ENCODE measurements at places on chromosomes 1 and 21.

DNA sequence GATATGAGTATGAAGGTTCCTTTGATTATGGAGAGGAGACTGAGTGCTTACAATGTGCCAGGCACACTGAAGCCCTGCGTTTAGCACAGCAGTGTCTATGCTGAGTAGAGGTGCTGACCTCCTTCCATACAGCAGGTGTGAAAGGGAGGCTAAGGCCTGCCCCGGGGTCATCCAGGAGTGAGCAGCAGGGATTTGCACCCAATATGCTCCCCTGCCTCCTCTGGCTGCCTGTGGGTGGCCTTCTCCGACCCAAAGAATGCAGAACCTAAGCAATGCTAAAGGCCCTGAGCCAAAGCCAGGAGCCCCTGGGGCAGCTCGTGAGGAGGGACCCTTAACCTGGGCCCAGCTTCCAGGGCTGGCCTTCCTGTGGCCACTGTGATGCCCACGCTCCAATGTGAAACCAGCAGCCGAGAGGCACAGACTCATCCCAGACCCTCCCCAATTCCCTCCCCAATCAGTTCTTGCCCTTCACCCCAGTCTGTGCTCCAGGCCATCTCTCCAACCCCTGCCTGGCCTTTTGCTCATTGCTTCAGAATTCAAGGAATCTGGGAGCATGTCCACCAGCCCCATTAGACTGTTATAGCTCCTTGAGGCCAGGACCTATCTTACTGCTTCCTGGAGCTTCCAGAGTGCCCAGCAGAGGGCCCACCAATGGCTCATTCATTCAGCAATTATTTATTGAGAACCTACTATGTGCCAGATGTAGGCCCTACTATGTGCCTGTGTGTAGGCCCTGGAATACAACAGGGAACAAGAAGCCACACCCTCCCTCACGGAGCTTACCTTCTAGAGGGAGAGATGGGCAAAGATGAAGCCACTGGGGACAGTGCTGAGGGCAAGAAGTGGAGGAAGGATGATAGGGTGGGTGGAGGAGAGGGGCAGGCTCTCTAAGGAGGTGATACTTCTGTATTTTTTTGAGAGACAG, 53.3 kb downstream of the TAS1R2 start:
- no peak for DNase-seq

- DNase-seq = peak; percentile 6
These were observed 623 bp downstream of the GNG4 start for GRCh38 chr1:235648954-235649367.

DNA sequence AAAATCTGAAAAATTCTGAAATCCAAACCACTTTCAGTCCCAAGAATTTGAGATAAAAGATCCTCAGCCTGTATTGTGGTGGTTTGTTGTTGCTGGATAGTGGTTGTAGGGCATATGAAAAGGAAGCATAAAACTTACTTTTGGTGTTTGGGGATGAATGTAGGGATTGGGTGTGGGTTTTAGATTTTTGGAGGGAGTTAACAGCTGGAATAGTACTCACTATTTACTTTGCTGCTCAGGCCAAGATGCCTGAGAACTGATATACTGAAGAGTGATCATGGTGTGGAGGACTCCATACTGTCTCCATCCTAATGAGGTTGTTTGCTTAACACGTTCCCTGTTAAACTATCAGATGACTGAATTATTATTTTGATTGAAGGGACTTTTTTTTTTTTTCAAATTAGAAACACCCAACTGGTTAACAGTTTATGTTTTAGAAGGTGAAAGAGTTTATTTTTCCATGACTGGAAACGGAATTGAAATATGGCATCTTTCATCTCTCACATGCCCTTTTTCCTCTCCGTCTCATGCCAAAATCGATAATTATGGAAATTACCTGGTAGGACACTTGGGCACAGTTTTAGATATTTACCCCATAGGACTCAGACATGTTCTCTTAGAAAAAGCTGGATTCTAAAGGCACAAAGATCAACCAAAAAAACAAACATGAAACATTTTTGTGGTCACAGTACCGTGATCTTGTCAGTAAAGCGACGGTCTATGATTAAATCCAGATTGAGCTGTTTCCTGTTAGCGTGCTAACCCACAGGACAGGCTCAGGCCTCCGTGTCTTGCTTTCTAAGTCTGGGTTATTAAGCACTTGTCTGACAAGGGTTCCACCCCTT, 37.3 kb downstream of the RGL1 start:
- no peak for DNase-seq

GRCh38 chr1:172609528-172609927, 49.4 kb upstream of the FASLG start:
- no peak for DNase-seq

- no peak for DNase-seq
These were observed 3.9 kb upstream of the HAO2 start for GRCh38 chr1:119364640-119365039.

DNA sequence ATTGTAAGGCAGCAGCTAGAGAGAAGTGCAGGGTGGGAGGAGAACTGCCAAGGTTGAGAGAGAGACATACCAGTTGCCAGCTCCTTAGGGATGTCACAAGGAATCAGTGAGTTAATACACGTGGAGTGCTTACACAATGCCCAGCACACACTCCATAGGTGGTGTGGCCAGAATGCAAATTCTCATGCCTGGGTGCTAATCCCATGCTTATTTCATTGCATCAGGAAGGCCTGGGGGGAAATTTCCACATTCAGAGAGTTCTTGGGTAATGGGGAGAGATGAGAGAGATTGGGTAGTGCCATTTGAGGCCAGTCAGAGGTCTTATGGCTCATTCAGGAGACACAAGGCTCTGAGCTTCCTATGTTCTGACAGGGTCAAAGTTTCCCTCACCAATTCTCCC, 38.7 kb downstream of the GJA5 start:
- DNase-seq = no peak

DNA sequence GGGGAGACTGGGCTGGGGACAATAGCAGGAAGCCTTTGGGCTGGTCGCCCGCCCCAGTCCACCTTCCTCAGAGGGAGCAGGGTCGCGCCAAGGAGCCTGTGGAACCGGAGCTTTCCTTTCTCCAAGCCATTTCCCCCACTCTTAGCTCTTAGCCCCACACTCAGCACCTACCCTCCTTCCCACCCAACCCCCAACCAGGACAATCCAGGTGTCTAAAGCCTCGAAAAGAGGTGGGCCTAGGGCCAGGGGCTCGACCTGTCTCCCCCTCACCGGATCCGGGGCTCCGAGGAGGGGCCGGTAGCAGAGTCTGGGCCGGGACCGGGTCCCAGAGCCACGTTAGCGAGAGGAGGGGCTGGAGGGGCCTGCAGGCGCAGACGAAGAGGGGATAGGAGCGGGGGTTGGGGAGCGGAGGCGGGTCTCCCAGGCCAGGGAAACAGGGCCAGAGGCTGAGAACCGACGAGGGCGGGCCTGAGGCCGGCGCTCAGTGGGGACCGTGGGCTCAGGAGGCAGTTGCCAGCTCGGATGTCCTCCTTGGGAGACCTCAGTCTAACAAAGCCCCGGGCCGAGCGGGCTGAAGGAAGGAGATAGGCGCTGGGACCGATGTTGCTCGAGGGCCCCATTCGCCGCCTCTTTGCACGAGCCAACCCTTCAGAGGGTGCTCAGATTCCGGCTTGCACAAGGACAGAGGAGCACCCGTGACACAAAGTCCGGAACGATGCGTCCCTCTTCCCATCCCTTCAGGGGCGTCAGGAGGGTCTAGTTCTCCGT, 943 bp downstream of the SEMA6C start:
- no peak for DNase-seq

DNA sequence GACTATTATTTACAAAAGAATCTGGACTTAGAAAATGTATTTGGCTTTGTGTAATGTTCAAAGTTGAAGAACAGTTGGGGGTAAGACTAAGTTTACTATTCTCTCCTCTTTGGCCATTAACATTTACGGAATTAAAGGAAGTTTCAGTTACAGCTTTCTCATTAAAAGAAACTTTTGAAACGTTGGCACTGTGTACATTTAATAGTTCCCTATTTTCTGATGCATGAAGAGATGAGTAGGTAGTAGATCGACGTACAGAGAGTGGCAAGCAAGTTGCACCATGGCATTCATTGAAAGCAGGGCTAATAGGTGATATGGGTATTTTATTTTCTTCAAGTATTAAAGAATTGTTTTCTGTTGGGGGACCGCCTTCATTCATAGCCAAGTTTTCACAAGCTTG, 3.2 kb downstream of the ASPM start:
- DNase-seq = no peak

DNA sequence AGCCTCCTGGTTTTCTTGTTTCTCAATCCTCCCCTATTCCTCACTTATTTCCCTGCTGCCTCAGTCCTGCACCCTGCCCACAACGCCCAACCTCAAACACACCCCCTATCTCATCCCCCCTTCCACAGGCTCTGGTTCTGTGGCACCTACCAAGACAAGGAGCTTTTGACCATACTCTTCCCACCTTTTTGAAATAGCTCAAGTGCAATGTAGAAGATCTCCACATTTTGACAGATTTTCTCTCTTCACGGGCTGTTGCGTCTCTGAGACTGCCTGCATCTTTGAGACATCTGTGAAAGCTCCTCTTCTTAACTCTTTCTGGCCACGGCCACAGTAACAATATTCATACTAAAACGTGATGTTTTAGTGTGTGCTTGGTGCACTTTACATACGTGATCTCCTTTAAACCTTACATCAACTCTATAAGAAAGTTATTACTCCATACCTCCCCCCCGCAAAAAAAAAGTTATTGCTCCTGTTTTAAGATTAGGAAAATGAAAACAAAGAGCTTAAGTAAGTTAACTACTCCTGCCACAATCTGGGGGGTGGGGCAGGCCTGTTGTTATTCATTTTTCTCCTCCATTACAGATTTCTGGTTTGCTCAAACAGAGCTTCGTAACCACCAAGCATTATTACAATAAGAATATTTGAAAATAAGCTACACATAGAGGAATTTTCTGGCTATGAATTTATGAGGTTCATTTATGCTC, 1.8 kb upstream of the SERBP1 start:
- peak; percentile 18 for DNase-seq

- DNase-seq = no peak
These were observed 657.1 kb upstream of the BRINP3 start for GRCh38 chr1:191134796-191135195.

- no peak for DNase-seq
These were observed 54.4 kb downstream of the COL18A1 start for GRCh38 chr21:45459171-45460010.

DNA sequence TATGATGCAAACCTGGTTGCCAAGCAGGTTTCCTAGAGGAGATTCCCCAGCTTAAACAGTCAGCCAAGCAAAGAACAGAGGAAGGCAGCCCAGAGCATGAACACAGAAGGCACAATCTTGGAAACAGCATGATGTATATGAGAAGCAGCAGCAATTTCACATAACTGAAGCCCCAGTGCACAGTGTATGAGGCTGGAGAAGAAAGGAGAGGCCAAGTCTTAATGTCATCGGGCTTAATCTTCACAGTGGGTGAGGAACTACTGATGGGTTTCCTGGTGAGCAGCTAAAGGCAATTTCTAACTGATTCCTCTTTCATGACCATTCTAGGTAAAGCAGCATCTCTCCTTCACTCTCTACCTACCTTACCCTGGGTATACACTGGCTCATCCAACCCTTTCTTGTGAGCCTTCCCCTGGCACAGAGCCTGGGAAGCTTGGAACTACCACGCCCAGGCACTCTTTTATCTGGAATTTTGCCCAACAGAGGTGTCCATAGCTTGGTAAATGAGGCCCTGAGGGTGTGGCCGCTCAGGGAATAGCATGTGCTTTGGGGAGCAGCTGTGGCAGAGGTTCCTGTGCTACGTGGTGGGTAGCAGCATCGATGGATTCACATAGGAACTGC, 22.0 kb downstream of the FYB2 start:
- no peak for DNase-seq

GRCh38 chr1:154501423-154502065, 475 bp upstream of the TDRD10 start:
- DNase-seq = no peak

DNA sequence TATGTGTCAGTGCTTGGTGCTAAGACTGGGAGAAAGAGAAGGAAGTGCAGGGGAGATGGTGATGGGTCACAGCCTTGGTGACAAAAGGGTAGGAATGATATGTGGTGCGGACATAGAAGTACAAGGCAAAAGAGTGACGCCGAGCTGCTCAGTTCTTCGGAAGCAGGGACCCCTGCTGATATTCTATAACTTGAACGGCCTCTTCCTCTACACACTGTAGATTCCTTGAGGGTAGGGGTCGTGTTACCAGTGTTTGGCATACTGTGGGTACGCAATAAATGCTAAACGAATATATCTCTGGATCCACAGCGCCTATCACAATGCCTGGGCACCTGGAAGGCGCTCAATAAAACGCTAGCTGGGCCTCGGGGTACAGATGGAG, 488 bp downstream of the DBT start:
- no peak for DNase-seq

DNA sequence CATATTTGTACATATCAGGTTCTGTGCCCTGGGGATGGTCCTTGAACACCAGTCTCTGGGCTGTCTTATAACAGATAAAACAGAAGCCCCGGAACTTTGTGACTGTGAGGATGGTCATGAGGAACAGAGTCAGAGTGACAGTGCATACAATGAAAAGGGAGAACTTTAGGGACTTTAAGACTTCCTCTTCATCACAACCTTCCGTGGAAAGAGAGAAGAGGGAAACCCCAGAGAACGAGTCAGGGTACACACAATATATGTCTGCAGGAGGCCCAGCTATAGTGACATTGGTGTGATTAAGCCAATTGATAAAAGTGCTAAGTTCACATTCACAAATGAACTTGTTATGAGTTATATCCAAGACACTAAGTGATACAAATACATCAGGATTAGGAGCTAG, 32.1 kb downstream of the TLR5 start:
- no peak for DNase-seq

- DNase-seq = no peak
These were observed 18.9 kb downstream of the CAPN2 start for GRCh38 chr1:223731133-223731770.

DNA sequence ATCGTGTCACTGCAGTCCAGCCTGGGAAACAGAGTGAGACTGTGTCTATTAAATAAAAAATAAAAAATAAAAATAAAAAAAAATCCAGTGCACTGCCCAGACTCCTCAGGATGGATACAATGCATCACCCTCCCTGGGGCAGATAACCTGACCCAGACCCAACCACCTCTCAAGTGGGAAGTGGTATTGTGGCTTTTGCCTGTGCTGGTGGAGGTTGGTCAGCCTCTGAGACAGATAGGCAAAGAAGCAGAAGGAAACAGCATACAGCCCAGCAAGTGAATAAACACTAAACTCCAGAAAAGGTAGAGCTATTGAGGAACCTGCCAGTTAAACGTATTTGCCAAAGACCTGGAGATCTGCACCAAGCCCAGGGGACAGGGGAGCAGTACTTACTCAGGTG, 22.0 kb downstream of the HHIPL2 start:
- DNase-seq = no peak

DNA sequence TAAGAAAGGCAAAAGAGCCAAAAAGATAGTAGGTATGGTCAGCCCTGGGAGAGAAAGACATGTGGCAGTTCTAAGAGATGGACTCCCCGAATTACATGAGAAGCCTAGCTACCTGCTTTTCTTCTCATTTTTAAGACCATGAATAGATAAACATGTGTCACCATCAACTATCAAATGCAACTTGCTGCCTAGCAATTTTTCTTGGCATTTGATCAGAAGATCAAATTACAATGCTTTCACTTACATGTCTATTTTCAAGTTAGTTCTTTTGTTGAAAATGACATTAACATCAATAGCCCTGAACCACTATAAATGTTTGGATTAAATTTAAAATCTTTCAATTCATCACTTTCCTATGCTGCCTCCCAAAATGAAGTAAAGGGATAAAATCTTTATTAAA, 212.3 kb downstream of the HHIPL2 start:
- no peak for DNase-seq

GRCh38 chr21:43369124-43369523, 57.8 kb downstream of the SIK1 start:
- DNase-seq = no peak

All from GF-D8 (cell line).